ENCODE measurements at places on chromosomes 1 and 21.

DNA sequence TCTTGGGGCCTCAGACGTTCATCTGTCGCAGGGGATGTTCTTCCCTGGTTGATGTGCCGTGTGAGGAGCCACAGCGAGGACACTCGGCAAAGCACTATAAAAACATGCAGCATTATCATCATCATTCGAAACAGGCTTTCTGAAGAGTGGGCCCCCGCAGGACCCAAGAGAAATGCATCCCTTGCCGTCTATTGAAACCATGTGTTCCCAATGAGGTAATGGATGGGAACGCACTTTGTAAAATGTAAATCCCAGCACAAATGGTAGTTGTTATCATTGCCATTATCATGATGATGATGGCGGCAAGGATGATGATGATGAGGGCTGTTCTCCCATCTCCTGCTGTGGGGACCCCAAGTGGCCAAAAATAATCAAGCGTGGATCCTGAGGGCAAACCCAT is 76.8 kb downstream of the GLIS1 start:
- DNase-seq: no peak

GRCh38 chr1:110872745-110873720 is at the start of gene CD53:
CD53 (plus strand) TSS chr1:110873148; CDS start chr1:110891409, 18,261 bp downstream.
- DNase-seq: no peak

DNA sequence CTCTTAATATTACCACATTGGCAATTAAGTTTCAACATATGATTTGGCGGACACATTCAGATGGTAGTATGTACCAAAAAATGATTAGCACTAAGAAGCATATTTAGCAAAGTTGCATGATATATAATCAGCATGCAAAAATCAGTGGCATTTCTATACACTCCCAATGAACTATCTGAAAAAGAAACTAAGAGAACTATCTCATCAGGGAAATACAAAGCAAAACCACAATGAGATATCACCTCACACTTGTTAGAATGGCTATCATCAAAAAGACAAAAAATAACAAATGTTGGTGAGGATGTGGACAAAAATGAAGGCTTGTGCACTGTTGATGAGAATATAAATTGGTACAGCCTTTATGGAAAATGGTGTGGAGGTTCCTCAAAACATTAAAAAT is 31.4 kb upstream of the DENND1B start:
- no peak for DNase-seq

GRCh38 chr1:169024800-169025271 is 81.7 kb upstream of the ATP1B1 start:
- no peak for DNase-seq

DNA sequence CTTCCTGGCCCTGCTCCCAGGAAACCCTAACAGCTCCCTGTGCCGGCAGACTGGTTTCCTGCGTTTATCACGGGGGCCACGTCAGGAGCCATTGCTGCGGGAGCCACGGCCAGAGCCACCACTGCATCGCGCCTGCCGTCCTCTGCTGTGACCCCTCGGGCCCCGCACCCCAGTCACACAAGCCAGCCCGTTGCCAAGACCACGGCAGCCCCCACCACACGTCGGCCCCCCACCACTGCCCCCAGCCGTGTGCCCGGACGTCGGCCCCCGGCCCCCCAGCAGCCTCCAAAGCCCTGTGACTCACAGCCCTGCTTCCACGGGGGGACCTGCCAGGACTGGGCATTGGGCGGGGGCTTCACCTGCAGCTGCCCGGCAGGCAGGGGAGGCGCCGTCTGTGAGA is 26.1 kb downstream of the RNF223 start:
- DNase-seq: no peak

DNA sequence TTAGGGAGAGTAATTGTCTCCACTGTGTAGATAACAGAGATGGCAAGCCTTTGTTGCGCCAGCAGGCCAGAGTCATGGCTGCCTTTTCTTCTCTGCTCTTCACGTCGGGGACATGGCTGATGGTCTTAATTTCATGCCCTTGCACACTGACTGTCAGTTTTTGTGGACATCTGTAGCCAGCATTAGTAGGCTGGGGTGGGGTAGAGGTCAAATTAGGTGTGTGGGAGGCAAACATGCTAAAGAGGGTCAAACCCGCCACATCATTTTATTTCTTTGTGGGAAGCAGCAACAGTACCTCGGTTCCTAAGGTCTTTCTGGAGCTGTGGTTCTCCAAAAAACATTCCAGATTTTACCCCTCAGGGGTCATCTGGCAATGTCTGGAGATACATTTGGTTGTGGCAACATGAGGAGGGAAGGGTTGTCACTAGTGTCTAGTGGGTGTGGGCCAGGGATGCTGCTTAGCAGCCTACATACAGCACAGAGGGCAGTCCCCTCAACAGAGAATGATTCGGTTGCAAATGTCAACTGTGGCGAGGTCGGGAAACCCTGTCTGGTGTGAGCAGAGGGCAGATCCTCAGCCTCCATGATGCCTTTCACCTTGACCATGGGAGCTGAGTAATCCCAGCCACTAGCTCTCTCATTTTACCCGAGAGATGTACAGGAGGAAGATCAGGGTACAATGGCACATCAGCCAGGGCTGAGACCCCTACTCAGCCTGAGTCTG is 14.7 kb downstream of the RUNX1 start:
- no peak for DNase-seq

GRCh38 chr21:38920631-38921398 is 115.1 kb downstream of the ETS2 start:
- peak; percentile 63 for DNase-seq

DNA sequence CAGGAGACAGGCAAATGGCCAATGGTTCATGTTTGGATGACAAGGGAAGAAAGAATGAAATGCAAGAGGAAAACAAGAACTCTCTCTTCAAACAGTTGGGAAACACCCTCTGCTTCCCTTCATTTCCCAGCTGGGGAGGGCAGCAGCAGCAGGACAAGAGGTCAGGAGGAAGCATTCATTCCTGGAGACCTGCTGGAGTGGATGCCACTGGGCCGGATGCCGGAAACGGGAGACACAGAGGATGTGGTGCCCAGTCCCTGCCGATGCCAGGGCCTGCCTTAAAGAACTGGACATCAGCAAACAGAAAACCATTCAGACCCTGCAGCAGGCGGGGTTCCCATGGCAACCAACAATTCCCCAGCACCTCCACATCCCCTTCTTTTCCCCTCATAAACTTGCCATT is 102.3 kb upstream of the ZNF648 start:
- DNase-seq: peak; percentile 83

DNA sequence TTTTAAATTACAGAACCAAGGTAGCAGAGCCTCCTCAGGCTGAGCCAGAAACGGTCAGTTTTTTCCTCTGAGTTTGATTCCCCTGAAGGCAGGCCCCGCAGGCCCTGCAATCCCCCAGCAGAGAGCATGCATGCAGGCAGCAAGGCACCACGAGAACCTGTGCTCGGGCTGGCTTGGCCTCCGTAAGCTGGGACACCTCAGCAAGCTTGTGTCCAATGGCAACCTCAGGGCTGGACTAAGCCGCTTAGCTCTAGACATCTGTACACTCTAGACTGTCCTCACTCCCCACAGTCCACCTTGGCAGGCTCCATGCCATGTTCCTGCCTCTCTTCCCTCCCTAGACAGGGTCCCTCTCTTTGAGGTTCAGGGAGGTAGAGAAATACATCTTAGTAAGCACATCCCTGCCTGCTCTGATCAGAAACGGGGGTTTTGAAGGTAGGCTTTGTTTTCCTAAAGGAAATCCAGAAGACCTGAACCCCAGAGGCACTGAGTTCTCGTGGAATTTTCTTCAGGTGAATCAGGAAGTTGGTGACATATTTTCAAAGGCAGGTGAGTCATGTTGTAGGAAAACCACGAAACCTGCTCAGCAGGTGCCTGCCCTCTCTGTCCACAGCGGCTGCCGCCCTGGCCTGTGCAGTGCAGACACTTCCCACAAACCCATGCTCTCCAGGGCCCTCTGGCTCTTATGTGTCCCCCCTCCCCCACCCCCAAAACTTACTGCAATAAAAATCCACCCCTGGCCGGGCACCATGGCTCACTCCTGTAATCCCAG is 7.0 kb downstream of the TMEM63A start:
- DNase-seq: no peak

GRCh38 chr1:205588636-205589035 is 43.2 kb downstream of the ELK4 start:
- DNase-seq: peak; percentile 52

DNA sequence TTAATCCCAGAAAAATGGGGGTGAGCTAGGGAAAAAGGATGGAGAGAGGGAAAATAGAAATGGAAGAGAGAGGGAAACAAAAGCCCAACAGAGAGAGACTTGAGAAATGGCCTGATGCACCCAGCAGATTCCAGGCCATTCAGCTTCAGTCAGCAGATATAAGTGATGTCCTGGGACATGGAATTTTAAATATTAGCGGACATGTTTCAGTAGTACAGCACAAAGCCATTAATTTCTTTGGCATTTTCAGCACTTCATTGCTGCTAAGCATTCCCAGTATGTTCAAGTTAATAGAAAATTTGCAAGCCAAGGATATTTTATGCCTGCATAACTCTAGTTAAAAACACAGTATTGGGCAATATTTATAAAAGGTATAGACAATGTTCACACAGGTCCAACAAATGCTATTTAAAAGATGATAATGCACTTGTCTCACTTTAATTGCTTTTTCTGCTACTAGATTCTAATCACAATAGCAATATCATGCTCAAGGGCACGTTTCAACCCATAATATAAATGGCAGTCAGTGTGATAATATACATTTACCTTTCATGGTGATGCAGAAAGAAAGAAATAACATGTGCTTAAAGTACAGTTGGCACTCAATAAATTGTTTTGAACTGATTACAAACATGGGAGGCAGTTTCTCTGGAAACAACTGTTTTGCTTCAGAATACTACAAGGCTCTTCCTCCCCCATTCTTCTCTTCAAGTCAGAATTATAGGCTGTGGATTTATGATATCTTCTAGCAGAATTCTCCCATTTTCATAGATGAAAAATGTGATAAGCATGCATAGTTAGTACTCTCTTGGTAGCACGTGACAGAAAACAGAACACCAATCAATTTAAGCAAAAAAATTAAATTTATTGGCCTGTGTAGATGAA is 108.1 kb upstream of the MAGI3 start:
- DNase-seq: no peak

DNA sequence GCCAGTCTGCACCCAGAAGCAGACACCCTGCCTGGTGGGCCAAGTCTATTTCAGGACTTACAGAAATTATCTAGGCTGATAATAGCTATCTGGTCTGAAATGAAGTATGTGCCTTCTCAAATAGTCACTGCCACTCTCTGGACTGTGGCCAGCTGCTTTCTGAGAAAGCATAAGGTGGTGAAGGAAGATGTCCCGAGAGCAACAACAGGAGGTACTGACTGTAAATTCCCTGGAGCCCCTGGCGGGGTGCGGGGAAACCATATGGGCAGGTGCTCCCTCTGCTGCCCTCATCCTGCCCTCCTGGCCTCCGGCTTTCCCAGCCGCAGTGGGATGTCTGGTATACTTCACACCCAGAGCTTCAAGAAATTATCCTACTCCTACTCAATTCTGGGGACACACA is 86.8 kb downstream of the TGFBR3 start:
- DNase-seq: no peak

GRCh38 chr1:9593492-9594465 is 5.1 kb downstream of the TMEM201 start:
- DNase-seq: peak; percentile 57

- DNase-seq: no peak
Measured at GRCh38 chr1:68204977-68205630, 27.2 kb downstream of the WLS start.

DNA sequence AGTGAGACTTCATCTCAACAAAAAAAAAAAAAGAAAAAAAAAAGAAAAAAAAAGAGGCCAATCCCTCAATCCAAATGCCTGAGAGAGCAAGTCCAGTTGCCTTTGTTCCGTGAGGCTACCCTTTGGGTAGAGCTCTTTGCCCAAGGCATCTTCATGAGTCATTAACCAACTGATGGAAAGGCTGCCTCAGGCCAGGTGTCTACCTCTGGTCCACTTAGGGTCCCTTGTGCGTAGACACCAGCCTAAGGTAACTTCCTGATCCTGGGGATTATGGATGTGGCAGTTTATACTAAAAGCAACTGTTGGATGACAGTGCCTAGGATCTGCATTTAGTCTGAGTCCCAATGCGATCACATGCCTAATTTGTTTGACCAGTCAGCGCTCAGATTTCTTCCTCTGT is 20.7 kb upstream of the ZNF326 start:
- no peak for DNase-seq

DNA sequence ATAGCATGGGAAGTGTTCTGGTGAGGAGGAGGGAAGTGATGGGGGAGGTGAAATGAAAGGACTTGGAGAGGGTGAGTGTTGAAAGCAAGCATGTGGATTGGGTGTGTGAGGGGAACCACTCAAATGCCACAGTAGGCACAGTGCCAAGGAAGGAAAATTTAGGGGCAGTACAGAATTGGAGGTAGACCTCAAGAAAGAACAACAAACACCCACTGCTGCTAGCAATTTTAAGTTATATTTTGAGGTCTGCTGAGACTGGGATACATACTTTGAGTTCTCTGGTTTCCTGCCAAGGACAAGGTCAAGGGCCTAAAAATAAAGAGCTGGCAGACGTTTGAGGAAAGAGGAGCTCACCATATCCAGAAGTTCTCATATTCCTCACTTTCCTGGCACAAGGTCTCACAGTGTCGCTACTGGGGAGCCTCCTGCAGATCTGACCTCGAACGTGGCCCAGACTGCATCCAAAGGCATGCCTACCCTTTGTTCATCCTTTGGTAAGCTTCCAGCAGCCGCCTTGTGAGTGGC is 104.0 kb downstream of the BRINP2 start:
- DNase-seq: peak; percentile 86

GRCh38 chr1:195981448-195982139 is 626.6 kb downstream of the KCNT2 start:
- no peak for DNase-seq

- no peak for DNase-seq
Measured at GRCh38 chr1:36174713-36175112, 18.8 kb downstream of the MAP7D1 start.

All from AG10803 (cell line).